Right lobe of liver (tissue), 6 donors: ENCODE measurements at places on chromosomes 11 and 22. TPM values are rescaled to one million over a fixed set of nuclear protein-coding genes. Genes with fewer than 3 reads are reported as not detected.

- DNase-seq: no peak
Measured at GRCh38 chr11:118690553-118691304, 11.3 kb upstream of the TREH start.

GRCh38 chr11:11081288-11081687 is 223.4 kb upstream of the ZBED5 start:
- DNase-seq: no peak

GRCh38 chr22:48259991-48260670 is 1497.7 kb downstream of the TBC1D22A start:
- no peak for DNase-seq

- DNase-seq: peak; percentile 44
Measured at GRCh38 chr22:16917144-16918003, 90.6 kb downstream of the GAB4 start.

Gene LUZP2
- not detected for total RNA-seq

Gene TMPRSS5
- not detected for total RNA-seq
